ENCODE measurements at places on chromosomes 3 and 15.

DNA sequence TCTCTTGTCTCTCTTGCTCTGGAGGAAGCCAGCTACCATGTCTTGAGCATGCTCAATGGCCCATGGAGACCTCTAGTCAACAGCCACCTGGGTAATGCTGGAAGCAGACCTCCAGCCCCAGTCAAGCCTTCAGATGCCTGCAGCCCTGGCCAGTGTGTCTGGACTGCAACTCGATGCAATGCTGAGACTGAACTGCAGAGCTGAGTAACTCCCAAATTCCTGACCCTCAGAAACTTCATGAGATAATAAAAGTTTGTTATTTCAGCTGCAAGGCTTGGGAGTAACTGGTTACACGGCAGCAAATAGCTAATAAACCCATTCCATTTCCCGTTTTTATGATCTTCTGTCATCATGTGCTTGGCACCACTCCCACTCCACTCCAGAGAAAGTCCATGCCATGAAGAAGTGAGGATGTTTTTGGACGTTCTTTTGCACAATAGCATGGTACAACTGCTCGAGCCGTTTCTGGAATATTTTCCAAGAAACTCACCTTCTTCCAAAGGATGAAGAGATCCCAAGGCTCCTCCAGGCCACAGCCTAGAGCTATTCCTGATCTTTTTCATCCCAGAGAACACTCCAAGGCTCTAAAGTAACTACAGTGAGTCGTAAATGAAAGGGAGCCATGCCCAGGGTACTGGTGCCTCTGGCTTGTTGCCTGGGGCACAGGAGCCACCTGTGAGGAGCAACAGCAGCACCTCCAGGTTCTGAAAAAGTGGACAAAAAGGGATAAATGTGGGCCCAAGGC, 72.0 kb upstream of the KLF13 start:
- DNase-seq = no peak

DNA sequence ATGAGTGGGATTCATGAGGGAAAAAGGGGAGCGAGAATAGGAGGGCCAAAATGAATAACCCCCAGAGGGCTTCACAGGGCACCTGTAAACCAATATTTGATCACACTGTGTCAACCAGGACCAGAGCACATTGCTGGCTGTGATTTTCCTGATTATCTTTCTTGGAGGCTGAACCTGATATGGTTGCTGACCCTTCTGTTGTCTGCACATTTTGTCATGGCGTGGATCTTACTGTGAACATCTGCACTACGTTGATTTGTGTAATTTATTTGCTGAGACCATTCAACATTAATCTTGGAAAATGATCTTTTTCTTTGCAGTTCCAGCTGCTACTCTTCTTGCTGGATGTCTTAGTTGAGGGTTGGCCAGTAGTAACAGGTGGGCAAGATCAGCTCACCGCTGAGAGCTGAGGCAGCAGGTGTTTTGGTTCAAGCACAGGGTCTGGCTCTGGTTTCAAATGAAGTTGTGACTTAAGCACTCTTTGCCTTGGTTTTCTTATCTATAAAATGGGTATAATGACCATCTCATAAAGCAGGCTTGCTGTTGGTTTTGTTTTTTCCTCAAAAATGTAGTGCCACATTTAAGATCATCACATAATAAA, 61.2 kb downstream of the ARHGEF26 start:
- no peak for DNase-seq

DNA sequence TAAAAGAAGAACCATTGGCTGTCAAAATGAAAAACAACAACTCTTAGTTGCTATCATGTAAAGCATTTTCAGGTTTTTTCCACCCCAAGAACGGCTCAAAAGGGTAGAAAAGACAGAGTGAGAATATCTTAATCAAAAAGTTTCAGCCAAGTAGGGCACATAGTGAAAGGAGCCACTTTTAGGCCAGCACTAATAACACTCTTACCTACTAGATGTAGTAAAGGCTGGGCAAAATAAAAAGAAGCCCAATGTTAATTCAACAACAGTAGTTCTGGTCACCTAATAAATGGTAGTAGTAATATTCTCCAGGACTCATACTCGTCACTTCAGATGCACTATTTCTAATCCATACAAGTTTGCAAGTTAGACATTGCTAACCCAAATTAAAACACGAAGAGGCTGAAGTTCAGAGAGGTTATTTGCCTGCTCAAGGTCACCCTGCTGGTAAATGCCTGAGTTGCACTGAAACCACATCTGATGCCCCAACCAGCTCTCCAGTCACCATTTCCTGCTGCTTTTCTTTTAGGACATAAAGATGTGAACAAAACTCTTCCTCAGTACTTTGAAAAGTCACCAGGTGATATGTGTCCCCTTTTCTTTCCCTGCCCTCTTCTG, 7.5 kb downstream of the GOLIM4 start:
- DNase-seq = no peak

- peak; percentile 71 for DNase-seq
Observed at GRCh38 chr3:170532573-170532972, 53.3 kb downstream of the SLC7A14 start.

GRCh38 chr3:29718661-29719065, 437.8 kb downstream of the RBMS3 start:
- DNase-seq = no peak

DNA sequence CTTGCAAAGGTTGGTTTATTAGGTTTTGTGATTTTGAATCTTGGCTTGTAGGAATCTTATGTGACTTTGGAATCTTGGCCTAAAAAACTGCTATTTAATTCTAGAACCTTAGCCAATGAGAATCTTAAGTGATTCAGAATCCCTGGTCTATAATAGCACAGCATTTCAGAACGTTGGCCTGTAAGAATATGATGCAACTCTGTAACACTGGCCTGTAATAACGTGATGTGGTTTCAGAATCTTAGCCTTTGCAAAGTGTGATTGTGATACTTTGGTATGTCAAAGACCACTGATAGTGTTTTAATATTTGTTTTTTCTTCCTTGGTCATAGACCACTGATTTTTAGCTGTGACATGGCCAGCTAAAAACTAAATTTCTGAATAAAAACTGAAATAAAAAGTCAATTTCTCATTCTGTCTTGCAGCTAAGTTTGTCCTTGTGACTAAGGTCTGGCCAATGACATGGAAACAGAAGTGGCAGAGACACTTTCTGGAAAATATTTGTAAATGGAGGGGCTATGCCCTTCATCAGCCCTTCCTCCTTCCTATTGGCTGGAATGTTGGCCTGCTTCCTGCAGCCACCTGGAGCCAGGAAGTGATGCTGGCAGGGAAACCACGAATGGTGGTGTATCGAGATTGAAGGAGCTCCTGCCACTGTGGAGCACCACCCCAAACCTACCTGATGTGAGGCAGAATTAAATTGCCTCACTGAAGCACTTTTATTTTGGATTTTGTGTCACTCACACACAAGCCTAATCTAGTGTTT, 42.3 kb upstream of the CORO2B start:
- DNase-seq = no peak

DNA sequence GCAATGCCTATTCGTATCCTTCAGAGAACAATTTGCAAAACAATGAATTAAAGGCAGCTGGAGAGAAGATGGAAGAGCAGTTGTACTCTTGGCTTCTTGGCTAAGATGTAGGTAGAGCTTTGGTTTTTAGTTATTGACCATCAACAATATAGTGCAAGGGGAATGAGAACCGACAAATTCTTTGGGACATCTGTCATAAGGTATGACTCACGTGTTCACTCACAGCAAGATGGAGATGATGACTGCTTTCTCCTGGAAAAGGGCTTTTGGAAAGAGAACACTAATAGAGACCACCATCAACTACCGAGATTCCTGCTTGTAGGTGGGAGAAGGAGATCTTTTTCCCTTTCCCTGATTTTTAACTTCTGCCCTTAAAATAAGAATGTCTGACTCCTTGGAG, 234.9 kb downstream of the NTRK3 start:
- DNase-seq = no peak

GRCh38 chr3:99666201-99666600, 27.8 kb downstream of the COL8A1 start:
- DNase-seq = no peak

GRCh38 chr3:120670576-120670975, 11.5 kb downstream of the HGD start:
- DNase-seq = no peak
